ENCODE measurements at places on chromosomes 3 and 15.

DNA sequence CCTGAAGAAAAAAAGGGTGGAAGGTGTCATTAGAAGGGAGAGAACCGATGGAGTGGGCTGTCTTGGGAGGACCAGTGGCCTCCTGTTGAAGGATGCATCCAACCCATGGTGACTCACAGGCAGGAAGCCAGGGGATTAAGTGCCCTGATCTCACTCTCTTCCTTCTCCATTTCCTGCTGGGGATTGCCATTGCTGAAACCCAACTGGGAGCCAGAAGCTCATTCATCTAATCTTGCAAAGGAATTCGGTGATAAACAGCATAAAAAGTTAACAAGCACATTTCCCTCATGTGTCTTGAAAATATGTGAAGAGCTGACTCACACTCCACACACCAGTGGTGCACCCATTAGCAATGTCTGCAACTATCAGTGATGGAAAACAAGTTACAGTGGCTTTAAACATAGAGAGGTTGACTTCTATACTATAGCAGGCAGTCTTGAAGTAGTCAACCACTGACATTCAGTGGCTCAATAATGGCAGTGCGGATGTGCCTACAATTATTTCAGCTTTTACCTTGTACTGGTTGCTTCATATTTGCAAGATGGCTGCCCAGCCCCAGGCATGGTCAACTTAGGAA lies 12.8 kb upstream of the CSRNP1 start:
- DNase-seq = no peak

DNA sequence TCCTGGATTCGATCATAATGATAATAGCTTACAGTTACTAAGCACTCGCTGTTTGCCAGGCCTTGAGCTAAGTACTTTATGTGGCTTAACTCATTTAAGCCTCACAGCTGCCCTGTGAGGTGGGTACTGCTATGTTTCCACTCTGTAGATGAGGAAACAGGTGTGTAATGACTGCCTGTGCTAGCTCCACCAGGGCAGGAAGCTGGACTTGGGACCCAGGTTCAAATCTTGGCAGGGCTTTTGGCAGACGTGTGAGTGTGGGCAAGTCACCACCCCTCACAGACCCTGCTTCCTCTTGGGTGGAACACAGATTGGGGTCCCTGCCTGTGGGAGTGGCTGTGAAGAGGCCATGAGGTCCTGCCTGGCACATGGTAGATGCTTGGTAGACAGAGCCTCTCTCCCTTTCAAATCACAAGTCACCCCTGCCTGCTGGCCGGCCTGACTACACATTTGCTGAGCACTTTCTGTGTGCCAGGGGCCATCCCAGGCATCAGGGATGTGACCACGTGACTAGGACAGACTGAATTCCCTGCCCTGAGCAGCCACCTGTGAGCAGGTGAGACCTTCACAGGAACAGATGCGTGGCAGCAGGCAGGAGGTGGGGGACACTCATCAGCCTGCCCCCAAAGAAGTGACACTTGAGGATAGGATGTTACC lies 3.7 kb downstream of the EFCC1 start:
- DNase-seq = no peak

DNA sequence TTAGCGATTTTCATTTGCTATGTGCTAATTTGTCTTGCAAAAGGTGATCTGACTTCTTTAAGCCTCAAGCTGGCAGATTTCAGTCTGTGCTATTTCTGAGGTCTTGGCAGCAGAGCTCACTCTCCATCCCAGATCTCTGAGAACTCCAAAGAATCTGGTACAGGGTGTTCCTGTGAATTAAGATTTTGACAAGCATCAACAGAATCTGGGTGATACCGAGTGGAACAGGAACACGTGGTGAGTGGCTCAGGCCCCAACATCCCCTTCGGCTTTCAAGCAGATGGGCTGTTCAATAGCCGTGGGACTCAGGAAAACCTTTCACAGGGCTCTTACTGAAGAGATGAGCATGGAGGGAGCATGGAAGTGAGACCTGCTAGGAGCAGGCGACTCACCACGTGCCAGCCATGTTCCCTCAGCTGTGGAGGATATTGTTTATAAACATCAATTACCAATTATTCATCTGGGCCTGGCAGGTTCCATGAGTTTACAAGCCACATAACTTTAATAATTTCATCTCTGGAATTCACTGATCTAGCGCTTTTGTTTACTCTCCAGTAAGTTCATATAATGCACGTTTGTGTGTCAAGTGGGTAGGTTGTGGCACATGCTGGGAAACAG lies 103.4 kb upstream of the SELENOK start:
- DNase-seq = no peak

- DNase-seq = no peak
These were observed 133.5 kb upstream of the ZPLD1 start for GRCh38 chr3:102301155-102301880.

DNA sequence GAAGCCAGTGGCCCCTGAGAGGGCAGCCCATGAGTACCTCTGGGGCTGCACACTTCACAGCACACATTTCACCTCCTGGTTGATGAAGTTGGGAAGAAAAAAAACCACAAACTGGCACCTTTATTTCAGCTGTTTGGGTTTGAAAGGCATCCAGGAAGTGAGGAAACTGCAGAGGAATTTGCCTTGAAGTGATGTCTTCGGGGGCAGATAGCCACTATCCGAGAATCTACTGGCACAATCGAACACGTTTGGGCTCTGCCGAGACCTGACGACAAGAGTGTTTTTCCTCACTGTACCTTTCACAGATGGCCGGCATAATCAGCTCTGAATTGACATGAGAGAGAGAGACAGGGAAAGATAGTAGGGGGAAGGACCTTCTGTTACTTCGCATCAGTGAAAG lies 59.7 kb downstream of the LRIG1 start:
- DNase-seq = no peak

DNA sequence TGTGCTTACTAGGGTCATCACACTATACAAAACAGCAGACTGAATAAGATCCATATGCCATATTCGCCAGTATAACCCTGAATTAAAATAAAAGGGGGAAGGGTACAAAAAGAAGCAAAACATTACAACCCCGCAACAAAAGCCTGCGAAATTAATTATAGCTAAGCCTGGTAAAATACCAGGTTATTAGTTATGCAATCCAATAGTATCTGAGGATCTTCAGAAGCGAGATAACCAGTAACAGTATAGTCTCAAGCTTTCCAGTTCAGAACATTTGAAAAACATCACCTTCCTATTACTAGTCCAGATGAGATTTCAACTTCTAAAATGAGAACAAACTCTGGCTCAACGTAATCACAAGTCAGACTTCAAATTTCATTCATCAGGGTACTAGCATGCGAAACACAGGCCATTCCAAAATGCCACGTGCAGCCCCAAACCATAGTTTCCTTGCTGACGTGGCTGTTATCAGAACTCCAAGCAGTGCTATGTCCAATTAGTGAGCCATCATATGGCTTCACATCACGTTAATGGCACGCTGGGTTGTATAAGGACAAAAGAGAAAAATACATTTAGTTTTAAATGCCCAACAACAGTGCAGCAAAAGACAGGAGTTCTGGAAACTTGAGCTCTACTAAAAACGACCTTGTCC lies 1.1 kb downstream of the SSR3 start:
- no peak for DNase-seq

DNA sequence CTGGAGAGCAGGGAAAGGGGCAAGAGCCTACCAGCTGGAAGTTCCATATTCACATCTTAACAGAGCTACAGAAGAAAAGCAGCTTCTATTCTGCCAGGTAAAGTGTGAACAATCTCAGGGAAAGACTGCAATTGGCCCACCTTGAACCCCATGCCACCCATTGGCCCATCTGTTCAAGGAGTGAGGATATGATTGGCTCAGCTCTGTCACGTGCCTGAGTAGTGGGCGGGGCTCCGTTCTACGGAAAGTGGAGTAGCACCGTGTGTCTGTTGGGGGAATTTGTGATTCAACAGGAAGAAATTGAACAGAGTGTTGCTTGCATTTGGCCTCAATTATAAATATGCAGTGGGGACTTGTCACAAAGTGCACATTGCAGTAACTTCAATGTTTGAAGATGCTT lies 81.8 kb downstream of the MINAR1 start:
- DNase-seq = no peak

DNA sequence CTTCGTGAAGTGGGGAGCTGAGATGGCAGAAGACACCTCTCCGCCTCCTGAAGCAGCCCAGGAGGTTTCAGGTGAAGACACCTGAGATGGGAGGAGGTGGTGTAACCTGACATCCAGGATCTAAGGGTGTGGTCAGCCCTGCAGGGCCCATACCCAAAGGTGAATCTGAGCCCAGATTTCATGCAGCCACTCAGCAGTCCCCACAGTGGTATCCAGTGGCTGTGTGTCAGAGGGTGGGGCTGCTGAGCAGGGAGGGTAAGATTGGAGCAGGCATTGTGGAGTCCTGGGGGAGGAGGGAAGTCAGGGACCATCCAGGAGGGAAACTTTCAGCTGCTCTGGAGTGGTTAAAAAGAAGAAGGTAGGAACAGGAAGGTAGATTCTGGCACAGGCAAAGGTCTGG lies 46.0 kb upstream of the SMAD6 start:
- no peak for DNase-seq

DNA sequence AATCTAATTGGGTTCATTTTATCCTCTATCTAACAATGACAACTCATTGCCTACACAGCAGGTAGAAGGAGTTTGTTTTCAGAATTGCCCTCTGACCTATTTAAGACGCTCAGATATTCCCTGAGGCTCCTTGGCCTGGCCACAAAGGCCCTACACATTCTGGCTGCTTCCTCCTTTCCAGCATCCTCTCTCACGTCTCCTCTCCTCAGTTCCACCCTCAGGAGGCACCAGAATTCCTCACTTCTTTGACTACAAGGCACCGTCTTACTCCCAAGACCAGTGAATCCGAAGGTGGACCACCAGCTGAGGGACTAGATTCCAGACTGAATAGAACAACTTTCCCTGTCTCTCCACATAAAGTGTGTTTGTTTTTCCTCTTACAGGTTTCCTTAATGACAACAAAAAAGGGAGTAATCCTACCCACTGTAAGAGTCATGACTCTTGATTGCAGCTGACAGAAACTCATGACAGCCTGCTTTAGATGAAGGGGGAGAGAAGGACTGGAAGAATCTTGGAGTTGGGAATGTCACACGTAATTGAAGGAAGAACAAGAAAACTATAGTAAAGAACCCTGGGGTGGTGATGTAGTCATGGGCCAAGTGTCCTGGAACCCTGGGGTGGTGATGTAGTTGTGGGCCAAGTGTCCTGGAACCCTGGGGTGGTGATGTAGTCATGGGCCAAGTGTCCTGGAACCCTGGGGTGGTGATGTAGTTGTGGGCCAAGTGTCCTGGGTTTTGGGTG lies 22.0 kb upstream of the MUC20 start:
- no peak for DNase-seq

GRCh38 chr3:181755959-181756358 lies 44.2 kb downstream of the SOX2 start:
- DNase-seq = no peak

DNA sequence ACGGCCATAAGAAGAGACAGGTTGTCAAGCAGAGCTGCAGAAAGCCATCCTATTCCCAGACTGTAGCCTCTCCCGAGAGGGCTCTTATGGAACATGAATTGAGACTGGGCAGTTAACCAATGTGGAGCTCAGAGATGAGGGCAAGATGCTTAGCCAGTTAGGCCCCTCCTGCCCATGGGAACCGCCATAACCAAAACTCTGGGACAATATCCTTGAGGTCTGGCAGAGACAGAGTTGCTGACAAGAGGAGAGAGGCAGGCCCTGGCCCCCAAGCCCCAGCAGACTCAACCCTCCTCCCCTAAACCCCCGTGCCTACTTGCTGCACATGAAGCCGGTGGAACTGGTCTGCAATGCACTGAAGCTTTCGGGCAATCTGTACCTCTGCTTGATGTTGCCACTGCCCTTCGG lies 4.8 kb downstream of the BMF start:
- no peak for DNase-seq

DNA sequence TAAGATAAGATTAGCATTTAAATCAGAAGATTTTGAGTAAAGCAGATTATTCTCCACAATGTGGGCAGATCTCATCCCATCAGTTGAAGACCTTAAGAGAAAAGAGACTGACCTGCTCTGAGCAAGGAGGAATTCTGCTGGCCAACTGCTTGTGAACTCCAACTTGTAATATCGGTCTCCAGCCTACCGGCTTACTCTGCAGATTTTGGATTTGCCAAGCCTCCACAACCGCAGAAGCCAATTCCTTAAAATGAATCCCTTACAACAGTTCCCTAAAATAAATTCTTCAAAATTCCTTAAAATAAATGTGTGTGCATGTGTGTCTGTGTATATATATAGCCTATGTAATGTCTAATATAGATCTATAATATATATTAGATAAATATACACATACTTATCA lies 107.4 kb upstream of the KLF13 start:
- no peak for DNase-seq

- DNase-seq = no peak
These were observed 131.3 kb downstream of the PLD1 start for GRCh38 chr3:171678971-171679492.

DNA sequence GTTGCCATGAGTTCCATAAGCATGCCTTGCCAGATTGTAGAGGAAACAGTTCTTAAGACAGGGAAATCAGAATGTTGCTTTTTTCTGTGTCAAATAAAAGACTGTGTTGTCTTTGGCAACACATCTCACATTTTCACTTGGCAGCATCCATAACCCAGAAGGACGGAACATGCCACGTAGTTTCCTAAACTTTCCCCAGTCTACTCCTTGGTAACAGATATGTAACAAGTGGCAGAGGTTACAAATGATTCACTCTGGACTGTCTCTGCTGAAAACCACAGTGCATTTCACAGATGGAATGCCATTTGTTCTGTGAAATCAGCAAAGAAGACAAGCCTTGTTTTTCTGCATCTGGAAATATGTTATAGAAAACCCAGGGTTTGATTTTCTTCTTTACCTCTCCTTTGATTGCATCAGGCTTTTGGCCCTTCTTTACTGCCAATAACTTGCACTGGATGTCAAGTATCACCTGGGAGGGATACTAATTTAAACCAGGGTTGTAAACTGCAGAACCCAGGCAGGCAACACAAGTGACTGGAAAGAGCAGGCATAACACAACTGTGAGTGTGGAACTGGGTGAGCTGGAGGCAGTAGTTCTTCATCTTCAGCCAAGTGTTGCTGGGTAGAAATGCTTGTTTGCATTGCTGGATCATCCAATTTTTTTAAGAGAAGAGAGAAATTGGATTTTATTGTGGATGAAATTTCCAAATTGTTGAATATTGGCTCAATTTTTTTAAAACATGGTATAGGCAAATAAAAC lies 124.4 kb upstream of the FOXB1 start:
- DNase-seq = no peak

DNA sequence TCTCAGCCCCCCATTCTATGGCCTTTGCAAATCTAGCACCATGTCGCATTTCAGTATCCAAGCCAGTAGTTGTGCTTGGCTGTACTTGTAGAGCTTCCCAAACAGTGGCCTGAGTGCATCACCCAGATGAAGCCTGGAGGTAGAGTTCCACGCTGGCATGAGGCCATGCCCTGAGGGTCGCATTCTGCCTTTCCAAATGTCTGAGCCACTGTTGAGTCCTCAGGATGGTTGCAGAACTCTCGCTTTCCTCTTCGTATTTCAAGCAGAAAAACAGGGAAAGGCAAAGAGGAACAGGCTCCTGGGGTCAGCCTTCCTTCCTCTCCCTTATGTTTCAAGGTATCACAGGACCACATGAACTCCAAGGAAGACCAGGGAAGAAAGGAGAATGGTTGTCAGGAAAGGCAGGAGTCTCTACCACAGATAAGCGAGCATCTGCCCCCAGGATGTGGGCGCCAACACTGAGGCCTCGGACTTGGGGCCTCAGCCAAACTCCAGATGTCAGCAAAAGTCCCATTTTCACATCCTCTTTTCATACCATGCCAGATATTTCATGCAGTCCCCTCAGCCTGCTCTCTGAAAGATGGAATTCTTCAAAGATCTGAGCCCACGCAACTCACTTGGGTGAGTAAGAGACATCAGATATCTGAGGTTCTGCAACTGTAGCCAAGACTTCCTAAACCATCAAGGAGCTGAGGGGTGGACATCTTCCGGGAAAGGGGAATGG lies 19.4 kb upstream of the PRR20G start:
- DNase-seq = no peak

GRCh38 chr15:40787991-40788390 lies 18.2 kb downstream of the C15orf62 start:
- no peak for DNase-seq
